NCI-H2107 (cell line): ENCODE measurements at places on chromosomes 4 and X.

DNA sequence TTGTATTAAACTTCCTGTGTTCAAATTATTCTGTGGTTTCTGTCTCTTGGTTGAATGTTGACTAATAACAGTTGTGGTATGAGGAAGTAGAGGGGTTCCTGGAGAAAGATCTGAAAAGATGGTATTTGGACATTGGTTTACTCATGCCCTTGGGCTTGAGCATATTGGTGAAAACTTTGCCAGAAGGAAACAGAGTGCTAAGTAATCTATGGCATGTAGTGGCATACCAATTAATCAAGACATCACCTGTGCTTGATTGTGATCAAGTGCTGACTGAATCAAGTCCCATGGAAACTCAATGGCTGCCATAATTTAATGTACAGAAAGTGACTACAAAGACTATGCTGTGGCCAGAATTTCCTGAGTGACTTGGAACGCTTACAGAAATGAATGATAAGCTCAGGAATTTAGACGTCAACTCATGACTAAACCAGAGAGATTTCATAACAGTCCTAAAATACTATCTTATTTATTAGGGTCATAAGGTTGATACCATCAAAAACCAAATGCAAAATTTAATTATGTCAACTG is 2062.9 kb downstream of the ARAP2 start:
- DNase-seq, result no peak

DNA sequence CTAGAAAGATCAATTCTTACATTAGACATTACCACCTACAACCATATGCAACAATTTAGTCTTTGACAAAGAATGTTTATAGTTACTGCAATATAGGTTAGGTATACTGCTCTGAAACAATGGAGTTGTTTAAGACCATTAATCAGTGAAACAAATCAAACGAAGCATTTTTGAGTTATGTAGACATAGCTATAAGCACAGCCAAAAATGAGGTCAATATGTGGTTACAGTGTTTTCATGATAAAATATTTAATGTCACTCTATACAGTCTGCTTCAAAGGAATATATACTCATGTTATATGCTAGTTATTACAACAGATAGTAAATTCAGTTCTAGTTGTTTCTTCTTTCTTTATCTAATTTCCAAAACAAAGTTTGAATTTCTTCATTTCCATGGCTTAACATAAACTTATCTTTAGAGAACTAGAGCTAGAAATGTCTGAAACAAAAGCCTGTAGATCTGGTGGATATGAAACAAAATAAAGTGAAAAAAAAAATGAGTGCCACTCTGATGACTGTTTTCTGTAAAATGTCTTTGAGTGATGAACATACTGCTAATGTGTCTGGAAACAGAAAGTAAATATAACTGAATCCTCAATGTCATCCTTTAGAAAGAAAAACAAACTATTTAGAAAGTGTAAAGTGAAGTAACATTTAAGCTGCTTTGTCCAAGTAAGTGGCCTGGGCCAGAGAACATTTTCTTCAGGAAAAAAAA is 809.0 kb downstream of the FAT4 start:
- DNase-seq, result no peak

DNA sequence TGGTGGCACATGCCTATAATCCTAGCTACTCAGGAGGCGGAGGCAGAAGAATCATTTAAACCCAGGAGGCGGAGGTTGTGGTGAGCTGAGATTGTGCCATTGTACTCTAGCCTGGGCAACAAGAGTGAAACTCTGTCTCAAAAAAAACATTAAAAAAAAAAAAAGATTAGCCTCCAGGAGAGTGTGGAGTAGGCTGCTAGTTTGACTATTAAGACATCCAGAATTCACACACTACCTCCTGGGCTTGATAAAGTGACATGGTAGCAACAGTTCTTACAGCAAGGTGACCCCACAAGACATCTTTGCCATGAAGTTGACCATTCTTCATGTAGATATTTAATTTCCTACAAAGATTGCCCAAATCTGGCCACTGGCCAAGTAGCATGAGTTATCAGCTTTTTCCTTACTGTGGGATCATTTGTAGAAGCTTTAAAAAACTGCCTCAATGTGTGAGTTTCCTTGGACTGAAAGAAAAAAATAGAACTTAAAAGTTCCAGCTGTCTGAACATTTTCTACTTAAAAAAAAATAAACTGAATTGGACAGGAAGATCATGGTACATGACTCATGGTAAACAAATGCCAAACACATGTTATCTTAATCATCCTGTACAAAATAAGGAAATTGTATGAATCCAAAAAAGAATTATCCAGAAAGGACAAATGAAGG is 35.3 kb upstream of the SPRY1 start:
- no peak for DNase-seq

DNA sequence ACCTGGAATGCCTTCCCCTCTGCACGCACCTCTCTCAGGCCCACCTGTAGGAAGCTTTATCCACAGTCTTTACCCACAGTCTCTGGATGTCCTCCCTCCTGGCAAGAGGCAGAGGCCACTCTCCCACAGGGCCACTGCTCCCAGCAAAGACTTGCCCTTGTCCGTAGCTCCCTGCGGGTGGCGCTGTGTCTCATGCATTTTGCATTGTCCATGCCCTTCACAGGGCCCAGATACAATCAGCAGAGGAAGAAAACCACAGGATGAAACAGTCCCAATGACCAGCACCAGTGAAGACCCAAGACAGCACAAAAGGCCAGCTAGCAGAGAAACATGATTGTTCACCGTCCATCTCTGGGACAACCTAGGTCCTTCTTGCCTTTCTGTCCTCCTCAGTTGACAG is 2.1 kb upstream of the NSG1 start:
- DNase-seq, result no peak

- no peak for DNase-seq
Measured at GRCh38 chrX:15781961-15782699, 8.2 kb upstream of the ZRSR2 start.
